Activated T-helper 1 cell treated with anti-CD3 and anti-CD28 coated beads, Interleukin-2, amount 50 U/mL, for 16 hours (primary cell): ENCODE measurements at places on chromosomes 12 and 14.

DNA sequence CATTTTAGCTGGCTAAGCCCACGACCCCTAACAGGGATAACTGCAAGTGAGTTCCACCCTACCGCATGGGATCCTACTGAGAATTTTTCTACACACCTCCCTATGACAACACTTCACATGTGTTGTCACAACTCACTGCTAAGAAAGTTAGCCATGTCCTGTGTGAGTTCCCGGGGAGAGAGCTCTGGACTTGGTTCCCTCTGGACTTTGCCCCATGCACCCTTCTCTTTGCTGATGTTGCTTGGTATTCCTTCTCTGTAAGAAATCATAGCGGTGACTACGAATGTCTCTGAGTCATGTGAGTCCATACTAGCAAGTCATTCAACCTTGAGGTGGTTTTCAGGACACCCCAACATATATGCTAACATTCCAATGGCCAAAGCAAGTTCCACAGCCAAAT lies 9.5 kb upstream of the CDKN3 start:
- no peak for DNase-seq

DNA sequence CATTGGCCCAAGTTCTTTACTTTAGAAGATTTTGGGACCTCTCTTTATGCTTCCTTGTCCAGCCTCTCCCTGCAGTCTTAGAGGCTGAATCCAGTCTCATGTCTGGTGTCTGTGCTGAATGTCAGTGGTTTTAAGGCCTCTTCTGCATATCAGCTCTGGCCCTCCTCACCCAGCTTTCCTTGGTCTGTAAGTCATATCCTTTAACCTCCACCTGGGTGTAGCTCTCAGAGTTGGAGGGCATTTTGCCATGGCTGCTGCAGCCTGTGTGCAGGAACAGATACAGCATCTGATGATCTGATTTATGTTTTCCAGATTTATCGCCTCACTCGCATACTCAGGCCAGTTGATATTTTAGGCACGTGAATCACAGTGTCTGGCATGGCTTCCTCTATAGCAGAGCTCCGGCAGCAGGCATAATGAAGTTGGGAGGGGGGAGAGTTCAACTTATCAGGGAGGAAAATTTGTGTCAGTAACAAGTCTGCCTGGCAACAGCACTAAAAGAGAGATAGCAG lies 335.0 kb downstream of the PCNX1 start:
- DNase-seq, result no peak

GRCh38 chr14:105413544-105413886 lies 6.1 kb upstream of the MTA1 start:
- DNase-seq, result no peak

DNA sequence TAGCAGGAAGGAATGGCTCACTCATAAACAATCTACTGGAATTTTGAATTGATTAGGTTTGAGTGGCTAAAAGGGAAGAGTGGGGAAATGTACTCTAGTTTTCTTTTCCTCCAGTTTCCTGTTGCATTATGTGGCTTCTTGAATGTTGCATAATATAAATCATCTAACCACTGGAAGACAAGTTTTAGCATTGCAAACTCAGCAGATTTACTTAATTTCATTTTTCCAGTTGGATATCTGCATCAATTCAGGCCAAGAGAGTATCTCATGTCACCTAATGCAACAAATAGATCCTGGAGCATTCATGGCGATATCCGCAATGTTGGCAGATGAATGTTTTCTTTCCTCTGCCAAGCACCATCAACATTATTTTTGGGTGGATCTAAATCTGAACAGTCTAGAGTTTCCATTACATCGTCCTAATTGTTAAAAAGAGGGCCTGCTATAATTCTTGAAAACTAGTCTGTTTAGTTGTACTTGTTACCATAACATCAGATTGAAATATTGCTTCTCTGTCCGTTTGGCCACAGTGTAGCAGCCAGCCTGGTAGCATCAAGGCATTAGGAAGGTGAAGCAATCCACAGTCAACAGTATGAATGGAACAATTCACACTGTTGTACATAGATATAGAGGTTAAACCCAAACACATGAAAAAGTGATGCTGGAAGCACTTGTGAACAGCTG lies 544.2 kb downstream of the ETNK1 start:
- DNase-seq, result no peak

- DNase-seq, result no peak
These were observed 37.9 kb downstream of the A2ML1 start for GRCh38 chr12:8860165-8860961.

GRCh38 chr14:83614956-83615355 lies 1915.0 kb upstream of the FLRT2 start:
- no peak for DNase-seq

GRCh38 chr12:27743601-27744000 lies 33.0 kb downstream of the MRPS35 start:
- no peak for DNase-seq

GRCh38 chr12:130555628-130556485 lies 160.2 kb downstream of the RIMBP2 start:
- no peak for DNase-seq

DNA sequence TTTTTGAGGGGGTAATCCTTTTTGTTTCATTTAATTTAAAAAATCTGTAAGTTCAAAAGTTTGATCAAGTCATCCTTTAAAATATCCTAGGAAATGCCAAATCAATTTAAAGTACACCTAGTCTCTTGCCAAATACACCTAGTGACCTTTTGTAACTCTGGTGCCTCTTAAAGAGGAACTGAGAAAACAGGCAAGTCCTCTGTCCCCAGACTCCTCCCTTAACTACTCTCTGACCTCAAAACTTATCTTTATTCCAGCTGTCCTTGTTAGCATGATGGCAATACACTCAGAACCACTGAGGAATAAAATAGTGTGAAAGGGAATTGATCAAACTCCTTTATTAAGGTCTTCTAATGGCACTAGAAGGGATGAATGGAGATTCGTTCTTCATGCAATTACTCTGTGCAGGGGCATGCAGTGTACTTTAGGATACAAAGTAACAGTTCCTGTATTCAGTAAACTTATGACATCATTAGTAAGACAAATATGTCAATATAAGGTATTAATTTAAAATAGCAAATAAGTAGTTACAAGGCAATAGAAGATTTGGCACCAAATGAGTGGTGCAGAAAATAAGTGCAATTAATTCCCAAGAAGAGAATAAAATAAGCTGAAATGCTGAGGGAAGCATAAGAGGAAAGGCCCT lies 3.3 kb downstream of the FAR2 start:
- no peak for DNase-seq

- no peak for DNase-seq
These were observed 421.2 kb upstream of the FBXO33 start for GRCh38 chr14:39853441-39853840.

DNA sequence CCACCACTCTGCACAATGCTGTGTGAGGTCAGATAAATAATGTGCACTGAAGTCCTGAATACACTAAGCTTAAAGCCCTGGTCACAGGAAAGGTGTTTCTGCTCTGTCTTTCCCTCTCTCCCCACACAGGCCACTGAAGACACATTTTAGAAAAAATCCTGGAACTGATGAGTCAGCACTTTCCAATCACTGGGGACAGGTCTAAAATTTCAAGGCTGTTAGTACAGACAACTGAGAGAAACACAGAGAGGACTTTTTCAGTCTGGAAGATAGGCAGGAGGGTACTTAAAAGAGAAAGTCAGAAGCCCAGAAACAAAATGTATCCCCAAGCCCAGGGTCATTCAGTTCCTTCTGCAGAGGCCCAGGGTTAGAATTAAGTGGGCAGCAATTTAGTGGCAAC lies 333.9 kb upstream of the CCDC196 start:
- DNase-seq, result no peak

GRCh38 chr12:80763874-80764273 lies 47.2 kb downstream of the MYF5 start:
- DNase-seq, result no peak

- no peak for DNase-seq
These were observed 34.9 kb downstream of the PLEKHD1 start for GRCh38 chr14:69519204-69520100.

DNA sequence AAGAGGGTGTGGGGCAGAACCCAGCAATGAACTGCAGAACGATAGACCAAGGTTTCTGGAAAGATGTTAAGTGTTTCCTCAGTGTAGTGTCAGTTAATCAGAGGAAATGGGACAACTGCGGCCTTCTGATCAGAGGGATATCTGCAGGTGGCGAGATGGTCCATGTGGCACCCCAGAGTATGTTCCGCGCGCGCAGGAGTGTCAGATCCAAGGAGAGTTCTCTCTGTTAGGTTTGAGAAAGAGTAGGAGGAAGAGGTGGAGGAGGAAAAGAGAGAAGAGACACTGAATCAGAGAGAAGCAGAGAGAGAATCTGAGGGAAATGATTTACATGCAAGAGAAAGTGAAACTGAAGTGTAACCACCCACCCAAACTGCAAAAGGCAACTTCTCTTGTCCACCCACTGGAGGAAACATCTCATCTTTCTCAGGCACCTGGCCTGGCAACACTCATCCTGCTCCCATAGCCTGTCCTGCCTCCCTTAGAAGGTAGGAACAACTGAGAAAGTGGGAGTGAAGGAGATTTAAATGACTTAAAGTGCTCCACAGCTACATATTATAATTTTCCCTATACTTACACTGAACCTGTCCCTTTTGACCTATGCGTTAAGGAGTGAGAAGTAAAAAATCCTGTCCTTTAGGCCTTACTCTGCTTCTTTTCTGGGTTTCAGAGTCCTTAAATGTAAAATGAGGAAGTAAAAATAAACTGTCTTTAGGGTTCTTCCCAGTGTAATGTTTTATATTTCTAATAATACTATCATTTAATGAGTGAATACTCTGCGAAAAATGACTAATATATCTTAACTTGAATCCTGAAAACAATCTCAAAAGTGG lies 6.8 kb upstream of the TESPA1 start:
- DNase-seq, result peak; percentile 9

- DNase-seq, result no peak
These were observed 261.9 kb downstream of the TMEM132D start for GRCh38 chr12:129641926-129642325.

GRCh38 chr12:47391566-47391965 lies 311.8 kb upstream of the AMIGO2 start:
- no peak for DNase-seq

GRCh38 chr12:117114784-117115183 lies 15.6 kb upstream of the TESC start:
- no peak for DNase-seq

GRCh38 chr12:50072198-50072907 lies 12.8 kb upstream of the SMARCD1 start:
- DNase-seq, result no peak

GRCh38 chr12:48119834-48120195 lies 651 bp downstream of the PFKM start:
- DNase-seq, result no peak

DNA sequence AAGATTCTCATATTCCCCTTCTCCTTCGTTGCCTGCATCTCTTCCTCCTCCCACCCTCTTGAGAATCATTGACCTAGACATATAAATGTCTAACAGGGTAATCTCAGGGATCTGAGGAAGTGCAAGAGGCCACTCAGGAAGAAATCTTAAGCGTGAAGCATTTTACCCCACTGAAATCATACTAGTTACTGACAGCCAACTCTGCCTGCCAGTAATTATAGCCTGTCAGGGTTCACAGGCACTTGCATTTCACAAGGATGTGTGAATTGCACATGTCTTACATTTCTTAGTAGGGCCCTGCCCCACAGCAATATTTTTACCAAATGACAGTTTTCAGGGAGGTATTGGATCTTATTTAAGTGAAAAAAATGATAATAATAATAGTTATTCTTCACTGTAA lies 127.2 kb downstream of the SLC15A5 start:
- no peak for DNase-seq

DNA sequence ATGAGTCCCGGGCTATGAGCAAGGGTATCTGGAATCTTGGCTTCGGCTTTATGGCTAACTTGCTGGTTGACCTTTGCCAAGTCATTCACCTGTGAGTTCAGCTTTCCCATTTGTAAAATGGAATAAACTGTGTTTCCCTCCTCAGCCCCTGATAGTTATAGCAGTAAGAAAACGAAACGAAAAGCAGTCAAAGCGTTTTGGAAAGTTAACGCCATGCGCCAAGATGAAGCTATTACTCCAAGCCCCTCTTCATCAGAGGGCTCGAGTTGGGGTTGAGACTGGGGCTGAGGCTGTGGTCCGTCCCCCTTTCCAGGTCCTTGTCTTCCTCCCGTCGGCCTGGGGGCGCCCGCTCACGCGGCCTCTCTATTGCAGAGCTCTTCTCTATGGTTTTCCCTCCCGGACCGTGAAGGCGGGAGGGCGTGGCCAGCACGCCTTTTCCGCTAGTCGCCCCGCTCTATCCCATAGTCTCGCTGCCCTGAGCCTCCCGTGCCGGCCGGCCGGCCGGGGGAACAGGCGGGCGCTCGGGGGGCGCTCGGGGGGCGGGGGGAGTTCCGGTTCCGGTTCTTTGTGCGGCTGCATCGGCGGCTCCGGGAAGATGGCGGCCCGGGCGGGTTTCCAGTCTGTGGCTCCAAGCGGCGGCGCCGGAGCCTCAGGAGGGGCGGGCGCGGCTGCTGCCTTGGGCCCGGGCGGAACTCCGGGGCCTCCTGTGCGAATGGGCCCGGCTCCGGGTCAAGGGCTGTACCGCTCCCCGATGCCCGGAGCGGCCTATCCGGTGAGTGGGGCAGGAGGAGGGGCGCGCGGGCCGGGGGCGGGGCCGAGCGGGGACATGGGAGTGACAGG lies at the start of gene SMARCD1:
TSS of gene SMARCD1 (plus strand) at position 568 of the 840 bp plus-strand sequence. CDS start at position 596, 28 bp downstream.
- DNase-seq, result peak; percentile 79

DNA sequence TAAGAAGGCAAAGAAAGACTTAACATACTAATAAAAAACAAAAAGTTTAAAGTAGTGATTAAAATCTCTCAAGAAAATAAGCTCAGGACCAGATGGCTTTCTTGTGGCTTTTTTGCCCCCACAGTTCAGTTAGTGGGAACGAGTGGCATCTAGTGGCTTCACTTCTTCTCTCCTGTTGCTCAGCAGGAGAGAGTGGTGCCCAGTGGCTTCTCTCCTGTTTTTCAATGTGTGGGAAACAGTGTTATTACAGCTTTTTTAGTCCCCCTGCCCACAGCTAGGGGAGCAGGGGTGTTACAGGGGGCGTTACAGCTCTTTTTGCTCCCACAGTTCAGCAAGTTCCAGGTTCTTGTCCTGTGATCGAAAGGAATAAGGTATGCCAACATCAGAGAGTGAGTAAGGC lies 135.2 kb downstream of the RERGL start:
- no peak for DNase-seq

DNA sequence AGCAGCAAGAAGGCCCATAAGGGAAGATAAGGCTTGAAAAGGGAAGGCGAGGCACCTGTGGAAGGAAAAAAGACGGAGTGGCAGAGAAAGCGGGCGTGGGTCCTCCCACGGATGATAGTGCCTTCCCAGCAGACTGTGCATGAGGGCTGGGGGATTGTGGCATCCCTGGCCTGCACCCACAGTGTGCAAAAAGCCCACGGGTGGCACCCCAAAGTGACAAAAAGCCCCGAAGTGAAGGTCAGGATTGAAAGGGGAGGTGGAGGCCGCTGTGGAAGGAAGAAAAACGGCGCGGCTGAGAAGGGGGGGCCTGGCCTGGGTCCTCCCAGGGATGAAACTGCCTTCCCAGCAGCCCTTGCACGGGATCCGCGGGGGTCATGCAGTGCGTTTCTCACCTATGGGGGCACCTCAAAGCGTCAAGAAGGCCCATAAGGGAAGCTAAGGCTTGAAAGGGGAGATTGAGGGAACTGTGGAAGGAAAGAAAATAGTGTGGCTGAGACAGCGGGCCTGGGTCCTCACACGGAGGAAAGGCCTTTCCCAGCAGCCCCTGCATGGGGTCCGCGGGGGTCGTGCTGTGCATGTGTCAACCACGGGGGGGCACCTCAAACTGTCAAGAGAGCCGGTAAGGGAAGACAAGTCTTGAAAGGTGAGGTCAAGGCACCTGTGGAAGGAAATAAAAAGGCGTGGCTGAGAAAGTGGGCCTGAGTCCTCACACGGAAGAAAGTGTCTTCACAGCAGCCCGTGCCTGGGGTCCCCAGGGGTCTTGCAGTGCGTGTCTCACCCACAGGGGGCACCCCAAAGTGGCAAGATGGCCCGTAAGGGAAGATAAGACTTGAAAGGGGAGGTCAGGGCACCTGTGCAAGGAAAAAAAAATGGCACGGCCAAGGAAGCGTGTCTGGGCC lies 274.1 kb downstream of the ALG10 start:
- no peak for DNase-seq
